ENCODE measurements at places on chromosomes 4 and X. TPM values are rescaled to one million over a fixed set of nuclear protein-coding genes. Genes with fewer than 3 reads are reported as not detected.

GRCh38 chr4:48668254-48669017 lies 111.6 kb downstream of the FRYL start:
- no peak for DNase-seq

DNA sequence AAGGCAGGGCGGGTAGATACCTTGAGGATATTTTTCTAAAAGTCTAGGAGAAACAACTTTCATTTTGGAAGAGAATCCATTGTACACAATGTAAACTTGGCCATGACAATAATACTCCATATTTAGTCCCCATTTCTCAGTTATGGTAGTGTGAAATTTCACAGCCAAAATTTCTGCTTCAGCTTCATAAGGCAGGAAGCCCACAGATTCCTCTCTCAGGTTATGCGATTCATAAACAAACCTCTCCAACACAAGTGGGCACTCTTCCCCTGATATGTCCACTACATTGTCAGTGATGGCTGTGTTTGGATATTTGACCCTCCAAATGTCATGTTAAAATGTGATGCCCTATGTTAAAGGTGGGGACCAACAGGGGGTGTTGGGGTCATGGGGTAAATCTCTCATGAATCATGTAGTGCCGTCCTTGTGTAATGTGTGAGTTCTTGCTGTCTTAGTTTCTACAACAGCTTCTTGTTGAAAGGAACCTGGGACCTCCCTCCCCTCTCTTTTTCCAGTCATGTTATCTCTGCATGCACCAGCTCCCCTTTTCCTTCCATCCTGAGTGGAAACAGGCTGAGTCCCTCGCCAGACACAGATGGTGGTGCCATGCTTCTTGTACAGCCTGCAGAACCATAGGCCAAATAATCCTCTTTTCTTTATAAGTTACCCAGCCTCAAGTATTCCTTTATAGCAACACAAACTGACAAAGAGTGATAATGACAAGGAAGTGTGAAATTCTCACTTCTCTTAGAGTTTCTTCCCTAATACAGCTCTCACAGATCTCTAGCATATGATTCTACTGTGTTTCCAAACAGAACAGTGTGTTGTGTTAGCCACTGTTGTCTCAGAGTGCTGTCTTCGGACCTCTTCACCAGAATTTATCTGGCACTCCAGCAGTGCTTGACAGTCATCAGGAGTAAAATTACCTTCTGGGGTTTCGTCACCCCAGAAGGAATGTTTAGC lies 598.4 kb upstream of the GNPDA2 start:
- DNase-seq, result no peak

DNA sequence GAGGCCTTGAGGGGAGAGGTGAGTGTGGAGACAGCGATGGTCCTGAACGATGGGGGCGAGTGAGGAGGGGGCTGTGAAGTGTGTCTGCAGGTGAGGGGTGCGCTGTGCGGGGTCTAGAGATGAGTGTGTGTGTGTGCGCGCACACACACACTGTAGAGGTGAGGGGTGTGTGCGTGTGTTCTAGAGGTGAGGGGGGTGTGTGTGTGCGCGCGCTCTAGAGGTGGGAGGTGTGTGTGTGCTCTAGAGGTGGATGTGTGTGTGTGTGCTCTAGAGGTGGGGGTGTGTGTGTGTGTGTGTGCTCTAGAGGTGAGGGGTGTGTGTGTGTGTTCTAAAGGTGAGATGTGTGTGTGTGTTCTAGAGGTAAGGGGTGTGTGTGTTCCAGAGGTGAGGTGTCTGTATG lies 574 bp downstream of the BST1 start:
- DNase-seq, result no peak

CMC4 gene
- 6.3 TPM for total RNA-seq

- no peak for DNase-seq
Measured at GRCh38 chr4:112109360-112110058, 35.7 kb upstream of the FAM241A start.

DNA sequence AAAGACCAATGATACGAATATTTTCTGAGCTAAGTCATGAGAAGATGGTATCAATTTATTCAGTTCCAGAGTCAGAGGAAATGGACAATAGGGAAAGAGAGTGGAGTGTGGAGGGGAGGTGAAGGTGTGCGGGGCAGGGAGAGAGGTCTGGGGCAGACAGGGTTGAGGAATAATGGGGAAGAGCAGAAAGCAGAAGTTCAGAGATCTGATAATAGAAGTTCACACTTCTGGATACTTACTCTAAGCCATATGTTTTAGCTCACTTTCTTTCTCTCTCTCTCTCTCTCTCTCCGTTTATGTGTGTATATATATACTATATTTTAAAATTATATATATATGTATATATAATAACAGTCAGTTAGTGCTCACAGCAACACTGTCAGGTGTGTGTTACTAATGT lies 40.4 kb downstream of the FOXR2 start:
- DNase-seq, result no peak

- DNase-seq, result no peak
Measured at GRCh38 chr4:150436598-150437370, 145.2 kb upstream of the MAB21L2 start.

GRCh38 chr4:7910952-7911578 lies 28.6 kb downstream of the AFAP1 start:
- DNase-seq, result no peak

DNA sequence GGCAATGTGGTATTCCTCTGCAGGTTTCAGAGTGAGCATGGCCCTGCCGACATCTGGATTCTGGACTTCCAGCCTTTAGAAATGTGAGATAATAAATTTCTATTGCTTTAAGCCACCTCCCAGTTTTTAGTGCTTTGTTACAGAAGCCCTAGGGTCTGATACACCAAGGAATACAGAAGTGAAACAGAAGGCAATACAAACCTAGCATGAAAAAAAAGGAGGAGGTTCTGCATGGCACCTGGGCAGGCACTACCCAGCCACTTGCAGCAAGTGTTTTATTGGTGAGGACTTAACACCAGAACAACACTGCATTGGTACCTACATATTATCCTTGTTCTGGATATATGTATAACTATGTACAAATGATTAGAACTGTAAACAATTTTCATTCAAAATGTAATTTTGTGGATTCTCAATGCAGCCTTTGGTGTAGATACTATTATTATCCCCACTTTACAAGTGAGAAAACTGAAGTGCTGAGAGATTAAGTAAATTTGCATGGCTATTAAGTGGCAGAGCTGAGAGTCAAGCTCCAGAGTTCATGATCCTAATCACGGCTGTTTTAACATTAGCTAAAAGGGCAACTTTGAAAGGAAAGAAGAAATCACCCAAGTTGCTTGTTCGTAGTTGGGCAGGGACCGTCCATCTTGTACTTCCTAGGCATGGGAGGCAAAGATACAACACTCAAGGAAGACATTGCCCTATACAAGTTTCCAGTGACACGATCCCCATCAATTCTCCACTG lies 71.8 kb downstream of the IL21 start:
- no peak for DNase-seq

- no peak for DNase-seq
Measured at GRCh38 chr4:89253311-89253710, 54.3 kb downstream of the GPRIN3 start.

DNA sequence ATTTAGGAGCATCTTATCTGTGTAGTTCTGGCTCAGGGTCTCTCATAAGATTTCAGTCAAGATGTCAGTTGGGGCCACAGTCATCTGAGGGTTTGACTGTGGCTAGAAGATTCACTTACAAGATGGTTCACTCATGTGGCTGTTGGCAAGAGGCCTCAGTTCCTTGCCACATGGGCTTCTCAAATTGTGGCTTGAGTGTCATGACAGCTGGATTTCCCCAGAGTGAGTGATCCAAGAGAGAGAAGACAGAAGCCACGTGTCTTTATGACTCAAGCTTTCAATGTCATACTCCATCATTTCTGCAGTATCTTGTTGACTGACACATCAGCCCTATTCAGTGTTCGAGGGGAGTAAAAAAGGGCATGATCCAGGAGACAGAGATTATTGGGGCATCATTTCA lies 131.3 kb upstream of the AP1S2 start:
- no peak for DNase-seq

GRCh38 chrX:118117741-118118140 lies 1.1 kb upstream of the KLHL13 start:
- DNase-seq, result no peak

GRCh38 chr4:132071815-132072214 lies 1077.3 kb upstream of the PCDH10 start:
- DNase-seq, result no peak

BTC gene
- 8.1 TPM for total RNA-seq

DNA sequence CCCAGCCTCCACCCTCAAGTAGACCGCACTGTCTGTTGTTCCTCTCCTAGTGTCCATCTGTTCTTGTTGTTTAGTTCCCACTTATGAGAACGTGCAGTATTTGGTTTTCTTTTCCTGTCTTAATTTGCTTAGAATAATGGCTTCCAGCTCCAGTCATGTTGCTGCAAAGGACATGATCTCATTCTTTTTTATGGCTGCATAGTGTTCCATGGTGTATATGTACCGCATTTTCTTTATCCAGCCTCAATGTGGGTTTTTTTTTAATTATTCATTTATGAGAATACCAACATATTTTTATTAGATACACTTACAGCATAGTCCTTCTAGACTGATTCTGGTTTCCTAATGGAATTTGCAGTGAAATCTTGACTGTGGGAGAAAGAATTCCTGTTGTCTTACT lies 1.3 kb downstream of the VMA21 start:
- no peak for DNase-seq

DUSP9 gene
- not detected for total RNA-seq

TRPC5OS gene
- not detected for total RNA-seq

DNA sequence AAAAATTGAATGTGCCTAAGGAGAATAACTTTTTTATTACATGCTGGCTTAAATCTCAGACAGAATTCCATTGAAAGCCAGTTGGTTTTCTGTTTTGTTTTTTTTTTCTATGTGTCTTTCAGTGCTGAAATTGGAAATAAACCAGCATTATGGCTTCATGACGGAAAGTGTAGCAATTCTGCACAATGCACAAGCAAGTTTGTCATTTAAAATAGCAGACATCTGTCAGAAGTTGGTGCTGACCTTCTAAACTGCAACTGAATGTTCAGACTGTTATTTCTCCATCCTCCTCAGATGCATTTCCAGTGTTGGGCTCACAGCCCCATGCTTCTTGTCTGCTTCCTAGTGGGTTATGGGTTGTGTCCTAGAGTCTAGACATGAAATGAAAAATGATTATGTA lies 107.2 kb upstream of the LIMCH1 start:
- no peak for DNase-seq

DNA sequence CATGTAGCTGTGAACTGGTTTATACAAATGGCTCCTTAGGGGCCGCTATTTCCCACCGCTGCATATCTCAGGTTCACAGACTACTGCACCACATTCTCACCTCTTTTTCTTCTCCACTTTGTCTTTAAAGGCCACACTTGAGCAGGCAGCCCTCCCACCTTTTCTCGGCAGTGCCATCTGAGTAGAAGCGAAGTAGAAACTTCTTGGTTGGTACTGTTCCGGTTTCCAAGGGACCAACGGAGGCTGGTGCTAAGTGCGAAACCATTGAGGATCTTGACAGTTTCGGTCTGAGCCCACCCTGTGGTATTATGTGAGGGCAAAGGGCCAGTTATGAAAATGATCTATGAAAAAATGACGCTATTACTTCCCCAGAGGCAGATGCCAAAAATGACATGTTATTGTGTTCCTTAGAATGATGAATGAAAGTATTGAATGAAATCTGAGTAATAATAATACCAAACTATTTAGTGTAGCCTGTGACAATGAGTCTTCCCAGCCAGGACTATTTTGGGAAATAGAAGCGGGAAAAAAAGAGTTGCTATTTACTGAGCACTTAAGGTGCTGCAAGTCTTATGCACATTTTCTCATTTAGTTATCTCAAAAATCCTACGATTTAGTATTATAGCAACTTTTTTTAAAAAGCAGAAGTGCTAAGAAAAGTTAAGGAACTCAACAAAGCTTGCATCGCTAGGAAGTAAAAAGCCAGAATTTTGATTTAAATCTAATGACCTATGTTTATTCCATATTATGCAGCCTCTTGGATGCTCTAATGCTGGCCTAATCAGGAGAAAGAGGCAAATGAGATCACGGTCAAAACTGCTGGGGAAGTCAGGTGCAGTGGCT lies 29.6 kb upstream of the CHRNA9 start:
- no peak for DNase-seq

RBMXL3 gene
- not detected for total RNA-seq

GRCh38 chrX:123617007-123617406 lies 115.8 kb downstream of the THOC2 start:
- no peak for DNase-seq

DNA sequence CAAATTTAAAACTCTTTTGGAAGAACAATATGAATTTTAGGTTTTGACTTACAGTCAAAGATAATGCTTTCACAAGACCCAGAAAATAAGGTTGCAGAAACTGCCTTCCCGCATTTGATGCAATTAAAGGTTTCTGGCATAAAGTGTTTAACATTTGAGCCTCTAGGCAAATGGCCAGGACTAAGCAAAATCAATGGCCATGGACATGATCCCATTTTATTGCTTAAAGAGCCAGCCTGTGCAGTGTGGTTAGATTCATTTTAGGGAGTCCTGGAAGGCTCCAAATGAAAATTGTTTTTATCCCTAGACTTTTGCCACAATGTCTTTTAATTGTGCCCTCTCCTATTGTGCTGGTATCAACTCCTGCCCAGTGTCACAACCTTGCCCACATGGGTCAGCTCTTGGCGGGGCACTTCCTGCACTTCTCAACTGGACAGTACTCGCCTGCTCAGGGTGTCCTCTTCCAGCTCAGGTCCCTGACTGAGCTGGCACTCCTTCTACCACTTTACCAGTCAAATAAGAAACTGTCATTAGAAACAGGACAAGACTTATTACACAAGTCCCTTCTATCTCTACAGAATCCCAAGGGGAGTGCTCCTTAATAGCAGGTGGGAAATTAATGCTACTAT lies 208.4 kb upstream of the NPY2R start:
- no peak for DNase-seq

BST1 gene
- 11.6 TPM for total RNA-seq

SSX1 gene
- not detected for total RNA-seq

- DNase-seq, result no peak
Measured at GRCh38 chr4:38106311-38106710, 146.1 kb downstream of the PTTG2 start.

All from upper lobe of left lung (tissue), 6 donors.